ENCODE measurements at places on chromosomes 1 and 21.

GRCh38 chr1:245589316-245589715 is 434.5 kb downstream of the KIF26B start:
- no peak for DNase-seq

GRCh38 chr1:81803431-81804110 is 2.8 kb downstream of the ADGRL2 start:
- DNase-seq, result no peak

DNA sequence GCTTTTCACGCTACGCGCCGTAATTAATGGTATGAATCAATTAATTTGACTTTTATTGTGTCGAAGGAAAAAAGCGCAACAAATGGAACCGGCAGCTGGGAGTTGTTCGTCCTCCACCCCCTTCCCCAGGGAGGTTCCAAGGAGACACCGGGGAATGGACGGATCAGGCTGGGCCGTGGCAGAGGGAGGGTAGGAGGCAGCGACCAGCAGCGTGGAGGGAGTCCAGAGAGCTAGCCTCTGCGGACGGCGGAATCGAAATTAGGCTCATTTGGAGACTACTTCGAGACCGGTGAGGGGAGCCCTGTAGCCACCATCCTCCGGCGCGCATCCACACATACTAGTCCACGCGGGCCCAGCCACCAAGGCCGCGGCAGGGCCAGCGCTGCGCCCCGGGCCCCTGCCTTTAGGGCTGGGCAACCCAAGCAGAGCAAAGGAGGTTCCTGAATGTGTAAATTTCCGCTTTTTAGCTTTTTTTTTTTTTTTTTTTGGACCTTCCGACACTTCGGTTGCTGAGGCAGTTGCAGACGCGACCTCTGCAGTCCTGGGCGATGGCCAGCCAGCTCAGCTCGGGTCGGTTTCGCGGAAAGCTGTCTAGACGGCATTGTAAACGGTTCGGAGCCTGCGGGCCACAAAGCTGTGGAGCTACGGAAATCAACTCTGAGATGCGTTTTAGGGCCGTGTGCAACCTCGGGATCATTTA is 2.2 kb upstream of the FOXD3 start:
- no peak for DNase-seq

DNA sequence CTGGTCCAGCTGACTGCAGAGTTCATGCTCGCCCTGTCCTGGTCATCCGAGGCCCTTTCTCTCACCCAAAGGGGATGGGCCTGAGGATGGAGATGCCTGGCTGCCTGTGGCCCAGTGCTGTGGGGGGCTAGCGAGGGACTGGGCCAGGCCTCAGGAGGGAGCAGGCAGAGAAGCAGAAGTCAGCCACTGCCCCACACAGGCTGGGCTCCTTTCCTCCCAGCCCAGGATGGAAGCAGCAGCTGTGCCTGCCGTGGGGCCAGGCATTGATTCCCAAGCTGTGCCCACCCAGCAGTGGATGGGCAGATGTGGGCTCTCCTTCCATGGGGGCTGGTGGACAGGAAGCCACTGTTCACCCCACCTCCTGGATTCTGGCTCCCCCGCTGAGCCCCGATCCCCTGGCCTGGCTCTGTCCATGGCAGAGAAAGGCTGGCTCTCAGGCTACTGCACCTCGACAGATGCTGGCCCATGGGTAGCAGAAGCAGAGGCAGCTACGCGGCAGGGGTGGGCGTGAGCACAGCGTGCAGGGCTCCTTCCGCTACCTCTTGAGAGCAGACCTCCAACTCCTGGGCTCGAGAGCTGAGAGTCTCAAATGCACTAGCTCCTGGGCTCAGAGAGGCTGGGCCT is 24.6 kb downstream of the RUNX3 start:
- DNase-seq, result no peak

DNA sequence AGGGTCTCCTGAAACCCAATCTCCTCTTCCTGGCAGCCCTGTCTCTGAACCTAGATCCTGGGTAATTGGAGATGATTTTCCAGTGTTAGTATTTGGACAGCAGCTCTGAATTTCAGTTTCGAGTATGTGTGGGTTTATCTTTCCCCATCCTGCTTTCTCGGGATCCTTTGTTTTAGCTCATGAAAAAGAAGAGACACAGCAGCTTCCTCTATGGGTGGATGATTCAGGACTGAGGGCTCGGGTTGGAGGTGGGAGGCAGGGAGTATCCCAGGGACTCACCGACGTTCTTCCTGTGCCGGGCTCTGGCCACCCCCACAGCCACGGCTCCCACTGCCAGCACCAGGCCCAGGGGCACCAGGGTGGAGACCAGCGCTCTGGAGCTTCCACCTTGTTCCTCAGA is 10.4 kb upstream of the FCMR start:
- no peak for DNase-seq

DNA sequence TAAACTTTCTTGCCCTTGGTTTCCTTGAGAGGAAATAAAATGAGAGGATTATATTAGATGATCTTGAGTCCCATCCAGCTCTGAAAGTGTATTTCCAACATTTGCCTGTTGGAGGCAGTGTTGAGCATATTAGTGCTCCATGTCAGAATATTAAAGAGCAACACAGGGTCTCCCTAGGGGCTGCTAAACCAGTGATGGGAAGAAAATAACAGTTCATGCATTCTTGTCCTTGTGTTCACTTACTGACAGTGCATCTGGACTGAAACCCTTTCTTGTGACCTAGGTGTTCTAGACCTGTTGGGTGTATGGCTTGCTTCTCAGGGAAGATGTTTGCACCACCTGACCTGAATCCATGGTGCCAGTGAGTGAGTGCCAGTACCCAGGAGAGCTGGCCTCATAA is 124.7 kb upstream of the KIAA0040 start:
- no peak for DNase-seq

- DNase-seq, result no peak
Observed at GRCh38 chr1:179820226-179820970, 57.2 kb downstream of the TOR1AIP2 start.

GRCh38 chr1:38858833-38859560 is 575 bp downstream of the RRAGC start:
- peak; percentile 48 for DNase-seq

GRCh38 chr1:202531472-202531811 is 178.8 kb downstream of the SYT2 start:
- DNase-seq, result no peak

DNA sequence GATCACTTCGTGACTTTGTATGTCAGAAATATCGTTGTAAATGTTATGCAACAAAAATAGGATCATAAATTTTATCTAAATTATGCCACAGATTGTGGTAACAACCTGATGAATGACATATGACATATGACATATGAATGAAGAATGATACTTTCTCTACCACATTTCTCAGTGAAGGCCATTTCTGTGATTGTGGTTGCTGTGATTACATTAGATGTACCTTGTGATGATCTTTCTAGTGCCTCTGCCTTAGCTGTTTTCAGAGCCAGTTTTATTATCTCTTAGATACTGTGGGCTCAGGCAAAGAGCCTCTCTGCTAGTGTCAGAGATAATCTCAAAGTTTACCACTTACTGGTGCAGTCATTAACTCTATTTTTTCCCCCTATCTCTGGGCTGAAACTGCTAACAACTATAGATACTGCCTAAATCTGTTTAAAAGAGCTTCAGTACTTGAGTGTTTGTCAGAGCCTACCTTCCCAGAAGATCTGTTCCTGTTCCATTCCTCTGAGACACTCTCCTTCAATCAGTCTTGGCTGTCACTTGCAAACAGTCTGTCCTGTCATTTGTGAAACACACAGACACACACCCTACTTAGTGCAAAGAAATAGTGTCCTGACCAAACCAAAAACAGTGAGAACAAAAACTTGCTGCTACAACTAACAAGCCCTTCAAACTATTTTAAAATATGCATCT is 55.5 kb downstream of the HMCN1 start:
- no peak for DNase-seq

- no peak for DNase-seq
Observed at GRCh38 chr1:162982364-162982763, 86.8 kb upstream of the RGS4 start.

- no peak for DNase-seq
Observed at GRCh38 chr1:60331647-60332046, 258.1 kb upstream of the C1orf87 start.

DNA sequence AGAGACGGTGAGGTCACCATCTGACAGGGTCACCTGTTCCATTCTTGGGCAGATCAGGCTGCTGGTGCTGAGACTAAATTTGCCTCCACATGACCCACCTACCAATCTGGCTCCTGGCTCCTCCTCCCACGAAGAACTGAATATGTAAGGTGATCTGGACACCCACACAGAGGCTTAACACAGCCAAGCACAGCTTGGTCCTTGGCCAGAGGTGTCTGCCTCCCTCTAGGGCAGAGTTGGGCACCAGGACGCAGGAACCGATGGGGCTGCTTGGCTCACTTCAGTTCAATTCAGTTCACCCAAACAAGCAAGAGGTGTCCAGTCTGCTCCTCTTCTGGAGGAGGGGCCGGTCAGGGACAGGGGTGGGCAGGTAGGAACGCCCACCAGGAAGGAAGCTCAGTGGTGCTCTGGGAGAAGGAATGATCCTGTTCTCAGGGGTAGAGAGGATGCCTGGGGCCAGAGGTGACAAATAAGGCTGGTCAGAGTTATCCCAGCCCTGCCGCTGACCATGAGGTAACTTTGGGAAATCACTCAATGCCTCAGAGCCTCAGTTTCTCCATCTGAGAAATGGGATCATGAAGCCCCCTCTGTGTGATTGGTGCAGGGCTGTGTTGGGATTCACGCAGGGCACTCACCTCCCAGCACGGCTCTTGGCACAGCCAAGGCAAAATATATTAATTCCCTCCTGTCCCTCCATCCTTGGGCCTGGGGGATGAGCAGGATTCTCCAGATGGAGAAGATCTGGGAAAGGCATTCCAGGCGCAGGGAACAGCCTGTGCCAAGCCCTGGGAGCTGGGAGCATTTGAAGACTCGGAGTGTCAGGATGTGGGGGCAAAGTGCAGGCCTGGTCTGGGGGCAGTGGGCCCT is 284.5 kb downstream of the PTPRU start:
- no peak for DNase-seq

- no peak for DNase-seq
Observed at GRCh38 chr21:26366781-26367180, 196.2 kb upstream of the APP start.

- DNase-seq, result no peak
Observed at GRCh38 chr1:17653728-17654351, 101.3 kb upstream of the ACTL8 start.

- peak; percentile 77 for DNase-seq
Observed at GRCh38 chr1:41573785-41574713, 89.6 kb upstream of the EDN2 start.

DNA sequence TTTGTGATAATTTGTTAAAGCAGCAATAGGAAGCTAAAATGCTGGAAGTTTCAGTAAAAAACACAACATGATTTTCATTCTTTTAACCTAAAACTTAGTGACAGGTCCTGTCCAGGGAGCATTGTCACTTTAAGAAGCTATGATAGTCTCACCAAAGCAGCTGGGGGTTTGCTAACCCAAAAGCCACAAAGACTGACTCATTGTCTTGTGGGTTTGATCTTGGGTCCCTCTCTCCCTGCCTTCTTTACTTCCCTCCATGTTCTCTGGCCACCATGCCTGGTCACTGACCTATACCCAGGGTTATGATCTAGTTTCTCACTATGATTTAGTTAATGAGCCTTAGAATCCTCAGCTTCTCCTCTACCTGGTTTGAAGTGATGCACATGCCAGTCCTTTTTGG is 213.5 kb upstream of the PTGFR start:
- no peak for DNase-seq

DNA sequence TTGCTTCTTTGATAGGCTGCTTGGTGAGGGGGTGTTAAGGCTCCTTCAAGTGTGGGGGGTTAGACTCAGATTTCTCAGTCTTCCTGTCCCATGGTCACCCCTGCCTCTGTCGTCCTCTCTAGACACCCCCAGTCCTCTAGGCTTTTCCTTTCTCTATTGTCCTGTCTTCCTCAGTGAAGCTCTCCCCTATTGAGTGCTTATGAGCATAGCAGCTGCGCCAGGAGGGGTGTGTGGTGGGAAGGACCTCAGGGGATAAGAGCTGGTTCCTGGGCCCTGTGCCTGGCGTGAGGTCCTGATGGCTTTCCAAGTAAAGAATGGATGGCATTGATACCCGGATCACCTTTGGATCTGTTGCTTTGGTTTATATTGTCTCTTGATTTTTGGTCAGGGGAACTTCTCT is 69.1 kb downstream of the DIP2A start:
- no peak for DNase-seq

DNA sequence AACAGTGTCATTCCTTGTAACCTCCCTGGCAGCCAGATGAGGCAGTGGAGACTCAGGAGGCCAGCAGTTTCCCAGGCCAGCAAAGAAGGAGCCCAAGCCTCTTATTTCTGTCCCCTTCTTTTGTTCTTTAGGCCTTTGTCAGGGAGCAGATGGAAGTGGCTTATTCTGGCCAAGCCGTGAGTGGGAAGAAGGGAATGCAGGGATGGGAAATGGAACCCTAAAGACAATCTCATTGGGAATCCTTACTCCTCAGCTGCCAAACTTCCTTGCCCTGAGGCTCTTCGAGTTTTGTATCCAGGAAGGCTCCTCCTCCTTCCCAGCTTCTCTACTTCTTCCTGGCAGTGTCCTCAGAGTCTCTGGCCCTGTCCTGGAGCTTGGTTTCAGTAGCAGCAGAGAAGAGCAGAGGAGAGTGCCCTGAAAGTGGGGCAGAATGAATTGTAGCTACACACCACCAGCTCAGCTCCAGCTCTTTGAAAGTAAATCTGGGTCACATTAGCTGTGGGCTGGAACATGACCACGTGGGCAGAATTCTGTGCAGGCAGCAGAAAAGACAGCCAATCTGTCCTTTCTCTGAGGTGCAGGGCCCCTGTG is 63.9 kb downstream of the NDUFS5 start:
- DNase-seq, result no peak

DNA sequence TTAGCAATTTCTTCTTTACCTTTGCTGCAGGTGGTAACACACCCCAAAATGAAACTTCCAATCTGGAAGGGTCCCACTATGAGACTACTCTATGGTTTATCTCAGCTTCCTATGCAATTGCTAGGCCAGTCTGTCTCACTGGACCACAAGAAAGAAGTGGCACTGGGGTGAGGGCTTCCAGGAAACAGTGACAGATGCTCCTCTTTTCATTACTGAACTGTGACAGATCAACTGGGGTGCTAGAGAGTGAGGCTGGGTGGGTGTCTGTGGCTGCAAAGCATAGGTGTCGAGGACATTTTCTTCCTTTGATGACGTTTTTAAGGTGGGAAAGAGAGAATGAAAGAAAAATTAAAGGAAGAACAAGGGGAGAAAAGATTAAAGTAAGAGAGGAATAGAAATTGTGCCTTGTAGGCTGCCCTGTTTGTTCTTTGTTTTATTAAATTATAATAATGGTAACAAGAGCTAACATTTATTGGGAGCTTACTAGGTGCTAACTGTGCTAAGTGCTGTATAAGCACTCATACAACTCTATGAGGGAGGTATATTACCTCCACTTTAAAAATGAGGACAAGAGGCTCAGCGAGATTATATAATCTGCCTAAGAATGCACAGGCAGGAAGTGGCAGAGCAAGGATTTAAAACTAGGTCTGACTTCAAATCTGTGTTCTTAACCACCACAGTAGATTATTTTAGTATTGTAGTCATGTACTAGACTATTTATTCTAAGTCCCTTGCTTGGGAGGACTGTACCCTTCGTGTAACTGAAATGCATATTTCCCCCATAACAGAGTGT is 27.8 kb upstream of the DMRTA2 start:
- DNase-seq, result no peak

DNA sequence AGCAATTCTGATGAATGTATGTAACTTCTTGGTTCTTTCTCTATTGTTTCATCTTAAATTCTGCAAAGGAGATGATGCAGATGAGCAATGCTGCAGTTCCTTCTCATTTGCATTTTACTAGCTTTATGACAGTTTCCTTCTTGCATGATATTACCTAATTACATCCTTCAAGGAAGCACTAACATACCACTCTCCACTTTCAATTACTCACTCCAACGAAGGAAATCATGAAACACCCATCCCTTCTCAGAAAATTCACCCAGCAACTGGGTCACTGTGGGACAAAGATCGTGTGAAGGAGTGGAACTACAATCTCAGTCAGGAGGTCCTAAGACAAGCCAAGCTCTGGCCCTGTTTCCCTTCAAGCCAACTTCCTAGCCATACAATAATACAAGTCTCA is 142.3 kb downstream of the CHD1L start:
- DNase-seq, result no peak

Data from frontal cortex (tissue), 4 donors.